T-helper 1 cell (primary cell): ENCODE measurements at places on chromosomes 11 and 22.
A peak's percentile ranks its signal among the peaks of the same experiment; 100 is the strongest.

- no peak for DNase-seq
These were observed 2.8 kb downstream of the IGF2 start for GRCh38 chr11:2136209-2136951.

DNA sequence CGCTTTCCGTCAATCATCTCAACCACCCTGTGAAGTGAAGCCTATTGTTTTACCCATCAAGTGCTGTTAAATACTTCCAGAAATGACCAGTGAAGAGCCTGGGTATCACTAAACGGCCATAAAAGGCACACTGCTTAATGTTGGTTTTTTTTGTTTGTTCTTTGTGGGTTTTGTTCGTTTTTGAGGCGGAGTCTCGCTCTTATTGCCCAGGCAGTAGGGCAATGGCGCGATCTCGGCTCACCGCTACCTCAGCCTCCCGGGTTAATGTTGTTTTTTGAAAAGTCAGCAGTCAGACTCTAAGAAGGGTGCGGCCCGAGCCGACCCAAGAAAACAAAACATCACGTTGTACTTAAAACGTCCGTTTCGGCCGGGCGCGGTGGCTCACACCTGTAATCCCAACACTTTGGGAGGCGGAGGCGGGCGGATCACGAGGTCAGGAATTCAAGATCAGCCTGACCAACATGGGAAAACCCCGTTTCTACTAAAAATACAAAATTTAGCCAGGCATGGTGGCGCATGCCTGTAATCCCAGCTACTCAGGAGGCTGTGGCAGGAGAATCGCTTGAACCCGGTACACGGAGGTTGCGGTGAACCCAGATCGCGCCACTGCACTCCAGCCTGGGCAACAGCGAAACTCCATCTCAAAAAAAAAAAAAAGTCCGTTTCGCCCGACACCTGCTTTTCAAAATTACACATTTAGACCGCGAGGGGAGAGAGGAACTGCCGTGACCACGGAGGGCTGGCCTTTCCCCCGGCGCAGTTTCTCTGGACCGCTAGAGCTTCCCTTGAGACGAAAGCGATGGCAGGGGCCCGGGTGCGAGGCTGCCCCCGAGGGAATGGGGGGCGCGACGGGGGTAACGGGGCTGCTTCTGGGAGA lies 714 bp downstream of the CD59 start:
- peak; percentile 31 for DNase-seq

DNA sequence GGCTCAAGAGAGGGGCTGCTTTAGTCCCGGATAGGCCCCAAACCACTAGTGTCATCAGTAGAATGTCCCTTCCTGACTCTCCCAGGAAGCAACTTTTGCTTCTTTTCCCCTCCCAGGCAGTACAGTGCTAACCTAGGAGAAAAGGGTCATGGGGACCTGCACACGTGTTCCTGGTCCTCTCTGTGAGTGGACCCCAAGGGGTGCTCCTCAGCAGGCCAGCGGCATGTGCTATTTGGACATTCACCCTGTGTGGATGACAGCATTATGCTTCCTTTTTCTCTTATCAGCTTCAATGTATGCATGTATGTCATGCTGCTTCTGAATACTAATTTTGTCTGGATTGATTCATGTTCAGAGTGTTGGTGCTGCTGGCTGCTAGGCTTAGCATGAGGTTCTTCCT lies 18.1 kb upstream of the PLET1 start:
- no peak for DNase-seq

GRCh38 chr11:70169127-70169526 lies 34.0 kb upstream of the FADD start:
- DNase-seq: no peak

- DNase-seq: no peak
These were observed 18.0 kb downstream of the ST13 start for GRCh38 chr22:40838486-40838885.

DNA sequence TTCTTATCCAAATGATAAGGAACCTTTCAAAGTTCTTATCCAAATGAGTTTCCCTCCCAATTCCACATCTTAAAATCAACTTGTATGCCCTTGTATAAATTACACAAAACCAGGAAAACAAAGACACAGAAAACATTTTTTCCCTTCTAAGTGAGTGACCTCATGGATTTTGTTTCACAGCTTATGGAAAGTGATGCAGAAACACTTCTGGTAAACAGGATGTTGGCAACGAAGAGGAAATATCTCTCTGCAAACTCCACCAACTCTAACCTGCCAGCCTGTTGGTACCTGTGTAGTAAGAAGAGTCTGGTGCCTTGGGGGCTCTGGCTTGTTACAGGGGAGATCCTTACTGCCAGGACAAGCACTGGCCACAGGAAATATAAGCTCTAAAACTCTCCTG lies 57.0 kb downstream of the CELSR1 start:
- DNase-seq: no peak

DNA sequence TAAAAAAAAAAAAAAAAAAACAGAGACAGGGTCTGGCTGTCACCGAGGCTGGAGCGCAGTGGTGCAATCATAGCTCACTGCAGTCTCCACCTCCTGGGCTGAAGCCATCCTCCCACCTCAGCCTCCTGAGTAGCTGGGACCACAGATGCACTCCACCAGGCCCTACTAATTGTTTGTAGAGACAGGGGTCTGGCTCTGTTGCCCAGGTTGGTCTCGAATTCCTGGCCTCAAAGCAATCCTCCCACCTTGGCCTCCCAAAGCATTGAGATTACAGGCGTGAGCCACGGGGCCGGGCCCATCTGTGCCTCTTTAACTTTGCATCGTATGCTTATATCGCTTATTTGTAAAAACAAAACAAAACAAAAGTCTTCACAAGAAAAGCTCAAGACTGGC lies 3.1 kb downstream of the CPT1A start:
- peak; percentile 64 for DNase-seq

DNA sequence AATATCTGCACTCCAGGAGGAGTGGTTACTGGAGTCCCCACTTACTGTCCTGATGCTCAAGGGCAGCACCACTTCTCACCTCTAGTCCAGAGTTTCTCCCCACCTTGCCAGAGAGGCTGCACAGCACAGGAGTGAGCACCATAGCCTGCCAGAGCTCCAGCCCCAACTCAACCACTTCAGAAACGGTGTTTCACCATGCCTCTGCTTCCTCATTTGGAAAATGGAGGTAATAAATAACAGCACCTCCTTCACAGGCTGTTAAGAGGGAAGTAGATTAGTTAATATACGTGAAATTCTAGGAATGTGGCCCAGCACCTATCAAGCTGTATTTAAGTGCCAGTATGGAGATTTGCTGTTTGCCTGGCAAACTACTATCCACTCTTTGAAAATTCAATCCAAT lies 63.0 kb downstream of the GALNT18 start:
- no peak for DNase-seq

GRCh38 chr11:85694385-85694980 lies 8.5 kb upstream of the CCDC89 start:
- DNase-seq: no peak
